ENCODE measurements at places on chromosomes 4 and X.

DNA sequence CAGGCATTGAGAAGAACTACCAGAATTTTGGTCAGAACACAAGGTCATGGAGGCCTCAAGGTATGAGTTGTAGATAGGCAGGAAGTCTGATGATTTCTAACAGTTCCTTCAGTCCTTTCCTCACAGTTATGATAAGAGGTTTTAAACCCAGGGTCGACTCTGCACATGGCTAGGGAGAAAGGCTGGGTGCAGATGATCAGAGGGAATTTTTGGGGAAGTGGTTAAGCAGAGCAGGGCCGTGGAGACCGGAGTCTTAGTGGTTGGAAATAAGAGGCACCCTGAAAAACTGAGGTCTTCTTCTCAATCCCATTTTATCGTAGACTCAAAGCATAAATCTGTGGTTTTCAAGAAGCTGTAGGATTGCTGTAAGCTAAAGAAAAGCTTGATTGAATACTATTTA, 118.5 kb upstream of the ANK2 start:
- no peak for DNase-seq

DNA sequence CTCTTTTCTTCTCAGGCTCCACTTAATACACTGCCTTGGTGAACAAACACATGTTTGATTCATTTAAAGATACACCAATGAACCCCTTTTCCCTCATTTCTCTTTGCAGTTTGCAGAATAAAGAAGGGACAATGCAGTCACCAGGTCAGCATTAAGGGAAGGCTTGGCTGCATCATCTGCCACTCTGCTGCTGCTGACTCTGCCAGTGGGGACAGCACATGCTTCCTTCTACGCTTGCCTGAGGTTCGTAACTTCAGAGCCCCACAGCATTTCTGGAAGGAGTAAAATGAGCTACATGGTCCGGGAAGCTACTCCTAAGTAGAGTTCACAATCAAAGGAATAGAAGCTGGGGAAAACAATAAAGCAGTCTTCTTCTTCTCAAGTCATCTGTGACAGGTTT, 178.9 kb upstream of the GATB start:
- no peak for DNase-seq

DNA sequence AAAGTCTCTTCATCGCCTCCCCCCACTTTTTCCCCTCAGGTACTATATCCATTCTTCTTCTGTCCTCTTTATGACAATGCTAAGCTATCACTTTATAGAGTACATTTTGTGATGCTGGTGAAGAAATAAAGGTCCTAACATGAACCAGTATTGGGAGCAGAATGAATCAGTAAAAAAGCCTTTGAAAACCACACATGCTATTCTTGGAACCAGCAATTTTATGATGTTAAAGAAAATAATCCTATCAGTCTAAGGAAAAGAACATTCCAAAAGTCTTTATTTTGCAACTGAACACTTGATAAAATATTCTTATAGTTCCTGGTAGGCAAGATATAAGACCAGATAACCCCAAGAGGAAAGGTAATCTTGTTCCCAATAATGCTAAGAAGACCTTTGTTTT, 107.8 kb upstream of the MCF2 start:
- no peak for DNase-seq

GRCh38 chr4:138749303-138749702, 266.3 kb upstream of the NOCT start:
- DNase-seq, result peak; percentile 60

- no peak for DNase-seq
Observed at GRCh38 chr4:73343432-73343831, 60.7 kb upstream of the ALB start.

DNA sequence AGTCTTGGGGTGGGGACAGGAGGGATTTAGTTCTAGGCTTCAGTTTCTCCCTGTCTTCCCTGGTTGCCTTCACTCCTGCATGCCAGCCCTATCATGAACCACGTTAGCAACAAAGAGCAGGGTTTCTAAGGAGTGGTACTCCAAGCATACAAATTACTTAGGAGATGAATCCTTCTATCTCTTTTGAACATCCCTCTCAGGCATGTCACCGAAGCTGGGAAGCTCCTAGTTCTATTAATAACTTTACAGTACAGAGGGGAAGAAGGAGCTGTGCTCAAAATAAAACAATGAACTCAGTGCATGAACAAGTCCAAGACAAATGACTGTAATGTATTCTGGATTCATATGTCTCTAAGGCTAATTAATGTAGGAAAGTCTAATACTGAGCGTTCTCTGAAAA, 450.6 kb upstream of the RASGEF1B start:
- DNase-seq, result no peak

DNA sequence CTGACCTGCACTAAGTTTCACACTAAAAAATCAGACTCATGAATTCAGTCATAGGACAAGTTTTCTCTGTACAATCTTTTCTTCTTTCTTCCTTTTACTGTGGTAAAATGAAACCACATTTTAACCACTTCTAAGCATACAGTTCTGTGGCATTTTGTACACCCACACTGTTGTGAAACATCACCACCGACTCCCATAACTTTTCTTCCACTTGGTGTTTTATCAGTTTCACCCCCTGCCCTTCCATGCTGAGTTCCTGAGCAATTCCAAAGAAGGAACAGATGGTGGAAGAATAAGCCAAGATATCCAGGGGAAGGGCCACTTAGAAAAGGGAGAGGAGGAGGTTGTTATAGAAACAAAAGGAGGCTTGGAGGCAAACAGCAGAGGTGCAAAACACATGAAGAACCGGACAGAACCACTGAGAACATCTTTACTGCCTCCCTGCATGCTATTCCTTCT, 22.6 kb downstream of the SLC25A4 start:
- DNase-seq, result peak; percentile 44

GRCh38 chr4:126610933-126611332, 1021.8 kb upstream of the INTU start:
- no peak for DNase-seq

GRCh38 chr4:102596532-102596931, 95.4 kb downstream of the NFKB1 start:
- no peak for DNase-seq

- peak; percentile 19 for DNase-seq
Observed at GRCh38 chrX:100976211-100976610, 6.7 kb downstream of the ARL13A start.

- no peak for DNase-seq
Observed at GRCh38 chr4:15117270-15117946, 115.1 kb downstream of the CPEB2 start.

GRCh38 chrX:47145395-47146120, 537 bp downstream of the RBM10 start:
- no peak for DNase-seq

GRCh38 chrX:130106071-130106470, 4.2 kb downstream of the ELF4 start:
- DNase-seq, result no peak

DNA sequence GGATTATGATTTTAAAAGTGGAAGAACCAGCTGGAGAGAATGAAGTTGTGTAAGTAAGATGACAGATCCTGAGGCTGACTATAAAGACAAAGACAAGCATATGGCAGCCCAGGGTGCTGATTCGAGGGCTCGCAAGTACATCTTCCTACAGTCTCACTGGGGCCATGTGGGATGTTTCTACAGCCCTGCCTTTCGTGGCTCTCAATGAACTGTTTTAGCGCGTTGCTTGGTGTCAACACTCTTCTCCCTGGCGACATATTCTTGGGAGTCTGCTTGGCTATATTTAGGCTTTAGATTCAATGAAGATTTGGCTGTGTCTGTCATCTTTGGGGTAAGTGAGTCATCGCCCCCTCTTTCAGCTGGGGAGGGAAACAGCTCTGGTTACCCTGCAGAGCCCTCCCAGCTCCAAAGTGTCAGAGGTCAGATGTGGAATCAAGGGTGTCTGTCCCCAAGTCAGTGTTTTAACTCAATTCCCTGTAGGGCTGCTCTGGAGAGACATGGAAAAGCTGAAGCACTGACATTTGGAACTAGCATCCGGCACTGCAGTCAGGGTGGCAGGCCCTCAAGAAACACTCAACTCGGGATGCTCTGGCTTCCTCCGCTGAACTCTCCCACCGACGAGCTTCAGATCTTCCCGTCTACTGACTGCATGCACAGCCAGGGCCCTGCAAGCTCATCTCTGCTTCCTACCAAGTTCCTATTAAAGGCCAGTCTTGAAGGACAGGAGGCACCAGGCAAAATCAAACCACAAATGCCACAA, 65.7 kb downstream of the GATB start:
- no peak for DNase-seq

GRCh38 chr4:105624530-105624929, 72.1 kb downstream of the ARHGEF38 start:
- DNase-seq, result peak; percentile 72

- no peak for DNase-seq
Observed at GRCh38 chr4:10117359-10118047, 904 bp upstream of the WDR1 start.

GRCh38 chr4:87913896-87914295, 61.6 kb upstream of the SPP1 start:
- no peak for DNase-seq

- peak; percentile 90 for DNase-seq
Observed at GRCh38 chr4:158209825-158210807, at the start of gene TMEM144. TSS of gene TMEM144 (plus strand) at chr4:158210486. CDS start at chr4:158212668, 2,182 bp downstream.

DNA sequence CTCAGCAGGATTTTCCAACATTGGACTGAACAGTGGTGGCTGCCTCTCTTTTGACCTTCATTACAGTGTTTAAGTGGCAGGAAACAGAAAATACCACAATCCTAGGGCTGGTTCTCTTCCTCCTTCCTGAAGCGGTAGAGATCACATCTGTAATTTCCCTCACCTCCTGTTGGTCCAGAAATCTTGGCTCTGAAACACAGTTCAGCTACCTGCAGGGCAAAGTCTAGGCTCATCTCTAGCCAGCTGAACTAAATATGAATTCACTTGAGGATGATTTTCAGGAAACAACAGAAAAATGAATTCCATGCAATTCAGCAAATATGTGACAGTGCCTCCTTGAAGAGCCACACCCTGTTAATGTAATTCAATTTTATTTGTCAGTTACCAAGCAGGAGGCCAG, 531.9 kb downstream of the INPP4B start:
- no peak for DNase-seq
